ENCODE measurements at places on chromosomes 11 and 22.

GRCh38 chr11:35148163-35148837 is 9.3 kb downstream of the CD44 start:
- DNase-seq, result peak; percentile 11

DNA sequence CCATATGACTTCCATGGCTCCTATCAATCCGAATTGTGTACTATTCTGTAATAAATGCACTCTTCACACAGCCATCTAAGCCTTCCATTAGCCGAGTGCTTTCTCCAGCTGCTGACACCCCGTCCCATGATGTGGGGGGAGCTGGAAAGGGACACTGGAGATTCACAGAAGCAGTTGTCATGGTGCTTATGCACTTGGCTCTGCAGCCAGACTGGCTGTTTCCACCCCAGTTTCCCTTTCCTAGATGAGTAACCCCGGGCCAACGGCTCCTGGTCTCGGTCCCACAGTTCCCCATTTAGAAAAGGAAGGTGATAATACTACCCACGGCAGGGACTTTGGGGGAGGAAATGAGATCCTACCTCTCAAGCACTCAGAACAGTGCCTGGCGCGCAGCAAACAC is 244.9 kb upstream of the SYN3 start:
- no peak for DNase-seq

- peak; percentile 49 for DNase-seq
Observed at GRCh38 chr11:28346721-28347120, 238.5 kb downstream of the METTL15 start.

- no peak for DNase-seq
Observed at GRCh38 chr11:62129590-62130282, 5.9 kb downstream of the INCENP start.

GRCh38 chr11:83816572-83817187 is 530.5 kb upstream of the CCDC90B start:
- DNase-seq, result peak; percentile 10

- peak; percentile 3 for DNase-seq
Observed at GRCh38 chr11:99241066-99241465, 220.3 kb downstream of the CNTN5 start.

DNA sequence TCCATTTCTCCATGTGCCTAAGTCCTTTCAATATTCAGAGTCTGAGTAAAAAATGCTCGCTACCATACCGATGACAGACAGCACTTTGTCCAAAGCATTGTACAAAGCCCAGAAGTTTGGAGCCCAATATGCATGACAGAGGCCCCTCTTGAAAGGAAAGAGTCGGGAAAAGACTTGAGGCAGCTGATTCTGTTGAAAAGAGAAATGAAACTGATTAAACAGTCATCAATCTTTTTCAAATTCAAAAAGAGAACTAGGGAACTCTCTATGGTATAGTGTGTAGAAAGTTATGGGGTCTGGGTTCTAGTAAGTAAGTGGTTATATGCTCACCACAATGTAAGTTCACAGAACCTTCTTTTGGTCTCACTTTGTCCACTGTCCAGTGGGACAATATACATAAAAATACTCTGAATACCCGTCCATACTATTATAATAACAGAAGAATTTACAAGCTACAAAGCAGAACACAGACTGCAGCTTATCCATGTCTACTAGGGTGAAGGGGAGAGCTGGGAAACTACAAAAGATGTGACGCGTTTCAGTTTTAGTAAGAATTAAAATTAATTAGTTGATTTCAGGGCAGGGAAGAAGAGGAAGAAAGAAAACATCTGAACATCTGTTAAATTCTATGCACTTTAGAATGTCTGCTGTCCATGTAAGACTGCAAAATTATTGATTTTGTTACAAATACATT is 26.7 kb downstream of the ALG8 start:
- DNase-seq, result no peak

DNA sequence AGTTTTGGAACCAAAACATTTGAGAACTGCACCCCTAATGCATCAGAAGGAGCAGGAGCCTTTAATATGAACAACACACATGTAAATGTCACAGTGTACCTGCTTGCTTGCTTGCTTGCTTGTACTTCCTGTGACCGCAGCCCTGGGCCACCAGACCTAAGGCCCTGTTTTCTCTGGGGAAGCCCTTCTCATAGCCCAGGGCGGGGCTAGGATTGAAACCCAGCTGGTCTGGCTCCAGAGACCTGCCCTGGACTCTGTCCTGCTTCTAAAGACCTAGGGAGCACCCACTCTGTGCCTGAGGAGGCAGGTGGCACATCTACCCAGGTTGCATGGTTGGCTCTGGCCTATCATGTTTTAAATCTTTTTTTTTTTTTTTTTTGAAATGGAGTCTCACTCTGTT is 7.6 kb upstream of the MCM5 start:
- DNase-seq, result no peak

DNA sequence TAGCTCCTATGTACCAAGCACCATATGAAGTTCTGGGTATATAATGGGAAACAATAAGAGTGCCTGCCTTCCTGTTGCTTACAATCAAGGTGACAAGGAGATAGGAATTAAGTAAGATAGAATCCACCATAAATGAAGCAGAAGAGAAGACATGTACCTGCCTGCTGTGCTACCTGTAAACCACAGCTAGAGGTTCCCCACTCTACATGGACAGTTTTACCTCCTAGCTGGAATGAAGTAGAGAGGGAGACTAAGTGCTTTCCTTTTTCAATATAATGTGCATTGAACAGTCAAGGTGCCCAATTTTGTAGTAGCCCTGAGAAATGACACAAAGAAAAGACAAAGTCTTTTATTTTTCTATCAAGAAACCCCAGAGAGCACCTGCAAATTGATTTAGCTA is 984.6 kb downstream of the DLG2 start:
- DNase-seq, result no peak

- DNase-seq, result peak; percentile 56
Observed at GRCh38 chr22:20080445-20080775, 369 bp downstream of the DGCR8 start.

- DNase-seq, result no peak
Observed at GRCh38 chr11:19301361-19301760, 60.6 kb upstream of the E2F8 start.

DNA sequence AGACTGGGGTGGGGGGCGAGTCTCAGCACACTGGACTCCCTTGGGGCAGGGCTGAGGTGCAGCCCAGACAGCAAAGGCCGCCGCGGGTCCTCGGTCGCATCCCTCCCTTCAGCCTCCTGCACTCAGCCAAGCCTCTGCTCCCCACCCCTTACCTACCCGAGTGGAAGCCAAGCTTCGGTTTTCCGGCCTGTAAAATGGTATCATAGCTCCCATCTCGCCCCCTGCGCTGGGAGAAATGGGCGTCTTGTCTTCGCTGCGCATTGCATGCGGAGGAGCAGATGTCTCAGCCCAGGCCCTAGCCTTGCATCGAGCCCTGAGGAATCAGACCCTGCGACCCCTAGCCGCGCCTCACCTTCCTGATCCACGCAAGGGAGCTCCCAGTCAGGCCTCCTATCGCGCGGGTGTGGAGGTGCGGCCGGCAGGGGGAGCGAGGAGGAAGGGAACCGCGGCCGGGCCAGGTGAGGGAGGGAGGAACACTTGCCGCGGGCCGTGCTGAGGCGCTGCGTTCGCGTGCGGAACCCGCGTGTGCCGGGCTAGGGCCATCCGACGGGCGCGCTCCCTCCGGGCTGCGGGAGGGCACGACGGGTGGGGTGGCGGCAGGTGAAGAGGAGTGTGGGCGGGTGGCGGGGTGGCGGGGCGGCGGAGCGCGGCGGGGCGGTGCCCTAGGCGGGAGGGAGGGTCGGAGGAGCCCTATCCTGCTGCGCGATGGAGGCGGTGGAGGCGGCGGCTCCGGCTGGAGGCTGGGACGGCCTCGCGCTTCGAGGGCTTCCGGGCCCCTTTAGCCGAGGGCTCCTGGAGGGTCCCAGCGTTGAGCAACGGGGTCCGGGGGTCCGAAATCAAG is 4.1 kb upstream of the TBX1 start:
- peak; percentile 32 for DNase-seq

DNA sequence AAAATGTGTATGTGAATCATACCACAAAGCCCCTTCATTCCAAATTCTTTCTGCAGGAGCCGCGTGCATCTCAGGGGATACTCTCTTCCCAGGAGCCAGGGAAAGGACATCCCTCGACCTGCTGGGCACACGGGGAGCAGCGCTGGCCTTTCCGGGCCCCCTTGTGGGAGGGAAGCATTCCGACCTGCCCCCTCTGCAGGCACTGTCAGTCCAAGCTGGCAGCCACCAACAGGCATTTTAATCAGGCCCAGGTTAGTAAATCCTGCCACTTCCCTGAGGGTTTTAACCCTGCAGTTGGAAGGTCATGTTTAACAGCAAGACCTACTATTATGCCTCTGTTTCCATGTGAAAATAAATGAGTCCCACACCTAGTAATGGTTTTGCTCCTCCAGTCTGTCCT is 391.5 kb downstream of the SHANK2 start:
- no peak for DNase-seq

DNA sequence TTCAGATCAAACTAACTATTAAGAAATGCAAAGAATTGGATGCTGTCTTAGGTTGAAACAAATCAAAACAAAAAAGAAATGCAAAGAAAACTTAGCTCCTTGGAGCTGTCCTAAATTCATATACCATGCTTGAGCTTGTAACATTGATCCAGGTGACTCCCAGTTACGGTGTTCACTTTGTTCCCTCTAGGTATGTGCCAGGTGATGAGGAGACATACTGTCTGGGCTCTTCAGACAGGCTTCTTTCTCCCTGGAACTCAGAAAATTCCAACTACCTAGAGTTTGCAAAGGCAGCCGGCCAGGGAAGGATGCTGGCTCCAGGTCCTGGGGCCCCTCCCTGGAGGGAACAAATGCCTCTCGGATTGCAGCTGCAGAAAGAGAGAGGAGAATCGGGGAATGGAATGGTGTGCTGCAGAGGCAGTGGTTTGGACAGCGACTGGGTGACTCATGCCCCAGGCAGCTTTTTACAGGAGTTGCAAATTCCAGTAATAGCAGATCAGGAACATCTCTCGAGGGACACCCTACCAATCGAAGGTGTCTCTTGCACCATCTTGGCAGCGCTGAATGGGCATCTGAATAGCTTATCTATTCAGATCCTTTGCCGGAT is 12.3 kb upstream of the ASPHD2 start:
- peak; percentile 82 for DNase-seq

DNA sequence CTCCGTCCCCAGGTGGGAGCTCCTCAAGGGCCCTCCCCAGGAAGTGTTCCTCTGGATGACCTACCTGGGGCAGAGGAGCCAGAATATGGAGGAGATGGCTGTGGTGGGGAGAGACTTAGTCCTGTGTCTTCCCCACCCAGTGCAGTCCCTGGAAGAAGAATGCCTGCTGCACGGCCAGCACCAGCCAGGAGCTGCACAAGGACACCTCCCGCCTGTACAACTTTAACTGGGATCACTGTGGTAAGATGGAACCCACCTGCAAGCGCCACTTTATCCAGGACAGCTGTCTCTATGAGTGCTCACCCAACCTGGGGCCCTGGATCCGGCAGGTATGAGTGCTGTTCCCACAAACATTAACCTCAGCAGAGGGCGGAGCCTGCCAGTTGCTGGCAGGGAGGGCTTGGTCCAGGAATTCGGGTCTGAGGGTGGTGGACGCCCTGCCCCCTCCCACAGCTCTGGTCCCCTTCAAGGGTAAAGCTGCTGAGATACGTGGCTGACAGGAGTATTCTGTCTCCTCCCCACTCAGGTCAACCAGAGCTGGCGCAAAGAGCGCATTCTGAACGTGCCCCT is 3.4 kb downstream of the FOLR3 start:
- DNase-seq, result no peak

- DNase-seq, result peak; percentile 71
Observed at GRCh38 chr22:21646608-21647590, 4.8 kb downstream of the SDF2L1 start.

- peak; percentile 79 for DNase-seq
Observed at GRCh38 chr22:17781319-17782031, 7.2 kb upstream of the BID start.

- peak; percentile 90 for DNase-seq
Observed at GRCh38 chr11:102974552-102975280, 19.2 kb upstream of the MMP13 start.

- no peak for DNase-seq
Observed at GRCh38 chr11:92845805-92846204, 123.6 kb upstream of the MTNR1B start.

- DNase-seq, result no peak
Observed at GRCh38 chr22:48575618-48576332, 1251.9 kb downstream of the BRD1 start.

DNA sequence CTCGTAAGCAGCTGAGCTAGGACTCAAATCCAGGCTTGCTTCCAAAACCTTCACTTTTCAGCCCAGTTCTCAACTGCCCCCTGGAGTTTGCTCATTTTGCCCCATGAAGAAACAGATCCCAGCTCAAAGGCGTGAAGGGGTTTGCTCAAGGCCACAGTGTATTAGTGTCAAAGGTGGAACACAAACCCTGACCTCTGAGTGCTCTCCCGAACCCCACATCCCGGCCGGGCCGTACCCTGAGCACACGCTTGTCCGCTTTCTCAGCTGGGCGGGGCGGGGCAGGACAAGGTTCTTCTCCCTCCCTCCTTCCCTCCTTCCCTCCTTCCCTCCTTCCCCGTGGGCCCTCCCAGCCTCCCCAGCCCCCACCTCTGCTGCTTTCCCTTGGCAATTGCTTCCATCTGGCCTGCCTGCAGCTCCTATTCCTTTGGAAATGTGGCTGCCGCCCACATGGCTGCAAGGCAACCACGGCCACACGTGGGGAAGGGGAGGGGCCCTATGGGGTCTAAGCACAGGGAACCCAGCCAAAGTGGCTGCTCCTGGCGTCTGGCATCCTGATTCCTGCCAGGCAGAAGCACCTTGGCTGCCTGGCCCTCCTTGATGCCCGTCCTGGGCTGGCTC is 4.1 kb downstream of the ST3GAL4 start:
- DNase-seq, result no peak

DNA sequence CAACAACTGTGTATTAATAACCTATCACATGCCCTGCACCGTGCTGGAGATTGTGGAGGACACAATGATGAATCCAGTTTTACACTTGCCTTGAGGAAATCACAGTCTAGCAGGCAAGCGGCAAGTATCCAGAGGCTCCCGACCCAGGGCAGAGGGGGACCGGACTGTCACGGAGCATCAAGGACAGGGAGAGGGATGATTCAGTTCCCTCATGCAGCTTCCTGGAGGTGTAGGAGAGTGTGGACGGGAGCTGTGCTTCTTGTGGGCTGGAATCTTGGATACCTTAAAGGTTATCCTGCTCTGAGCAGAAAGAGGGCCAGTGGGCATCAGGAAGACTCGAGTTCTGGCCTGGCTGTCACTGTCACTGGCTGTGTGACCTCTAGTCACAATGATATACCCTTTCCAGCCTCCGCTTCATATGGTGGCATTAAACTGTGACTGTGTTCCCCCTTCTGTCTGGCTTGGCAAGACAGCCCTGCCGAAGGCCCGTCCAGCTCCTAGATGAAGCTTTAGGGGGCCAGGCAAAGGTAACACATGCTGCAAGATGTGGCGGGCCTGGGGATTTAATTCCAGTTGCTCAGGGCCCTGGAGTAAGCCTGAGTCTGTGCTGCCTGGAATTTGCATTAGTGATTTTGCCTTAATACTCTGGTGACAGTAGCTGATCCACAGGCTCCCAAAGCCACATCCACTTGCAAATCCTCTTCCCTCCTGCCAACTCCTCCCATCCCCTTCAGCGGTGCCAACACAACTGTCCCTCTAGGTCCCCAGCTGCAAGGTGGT is 162.8 kb downstream of the DSCAML1 start:
- DNase-seq, result no peak

- DNase-seq, result no peak
Observed at GRCh38 chr22:46591930-46592329, 28.3 kb upstream of the GRAMD4 start.

Measured in M059J (cell line).